ENCODE measurements at places on chromosomes 4 and X. TPM values are rescaled to one million over a fixed set of nuclear protein-coding genes. Genes with fewer than 3 reads are reported as not detected.

The SFRP2 gene
- 24.1 TPM for total RNA-seq

The RNF128 gene
- 0.17 TPM for total RNA-seq

The TMPRSS11F gene
- total RNA-seq = not detected

The HMX1 gene
- not detected for total RNA-seq

The GRID2 gene
- total RNA-seq = not detected

The RNF150 gene
- total RNA-seq = 33.1 TPM

GRCh38 chrX:7346021-7346420 lies 198.1 kb upstream of the PUDP start:
- DNase-seq = no peak
- no peak overlapping the region for H3K4me3 ChIP-seq
- no peaks in the 10 kb centered on the region for H3K36me3 ChIP-seq
- no peaks in the 10 kb centered on the region for H3K27me3 ChIP-seq
- no peaks in the 10 kb centered on the region for H3K4me1 ChIP-seq

DNA sequence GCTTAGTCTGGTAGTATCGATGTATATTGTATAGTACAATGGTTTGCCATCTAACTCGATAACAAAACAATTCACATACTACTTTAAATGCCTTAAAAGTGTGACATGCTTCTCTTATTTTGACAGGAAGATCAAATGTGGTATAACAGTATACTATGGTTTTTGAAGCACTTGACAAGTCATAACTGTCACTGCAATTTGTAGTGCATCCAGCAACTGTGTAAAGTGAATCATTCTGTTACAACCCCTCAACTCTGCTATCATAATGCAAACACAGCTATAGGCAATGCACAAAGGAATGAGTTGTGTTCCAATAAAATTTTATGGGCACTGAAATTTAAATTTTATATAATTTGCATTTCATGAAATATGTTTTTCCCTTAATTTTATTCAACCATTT lies 14.0 kb downstream of the RAP1GDS1 start:
- no peak overlapping the region for H3K27ac ChIP-seq
- no peaks in the 10 kb centered on the region for H3K36me3 ChIP-seq
- no peak for DNase-seq
- H3K4me3 ChIP-seq = no peak overlapping the region
- no peaks in the 10 kb centered on the region for H3K27me3 ChIP-seq

- no peak overlapping the region for H3K27ac ChIP-seq
- no peak overlapping the region for H3K4me3 ChIP-seq
- no peaks in the 10 kb centered on the region for H3K4me1 ChIP-seq
- no peak for DNase-seq
These were observed 365.7 kb upstream of the CPEB2 start for GRCh38 chr4:14636563-14636962.

DNA sequence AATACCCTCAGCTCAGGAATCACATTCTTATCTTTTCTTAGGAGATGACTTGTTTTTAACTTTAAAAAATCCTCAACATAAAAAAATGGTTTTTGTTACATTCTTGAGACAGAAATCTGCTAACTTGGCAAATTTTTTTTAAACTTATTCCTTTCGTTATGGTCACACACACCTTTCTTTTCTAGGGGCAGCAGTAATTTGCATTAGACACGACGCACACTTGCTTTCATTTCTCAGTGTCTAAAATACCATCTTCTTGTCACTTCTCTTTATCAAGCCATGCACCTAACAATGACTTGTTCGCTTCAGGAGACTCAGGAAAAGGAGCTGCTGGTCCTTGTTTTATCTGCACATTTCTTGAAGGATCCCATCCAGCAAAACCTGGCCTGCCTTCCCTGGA lies 112.6 kb upstream of the TBL1X start:
- peaks cover 11% of the 10 kb centered on the region for H3K4me1 ChIP-seq
- no peak overlapping the region for H3K4me3 ChIP-seq
- no peak overlapping the region for H3K27ac ChIP-seq
- H3K27me3 ChIP-seq = no peaks in the 10 kb centered on the region
- DNase-seq = no peak
- H3K36me3 ChIP-seq = no peaks in the 10 kb centered on the region

DNA sequence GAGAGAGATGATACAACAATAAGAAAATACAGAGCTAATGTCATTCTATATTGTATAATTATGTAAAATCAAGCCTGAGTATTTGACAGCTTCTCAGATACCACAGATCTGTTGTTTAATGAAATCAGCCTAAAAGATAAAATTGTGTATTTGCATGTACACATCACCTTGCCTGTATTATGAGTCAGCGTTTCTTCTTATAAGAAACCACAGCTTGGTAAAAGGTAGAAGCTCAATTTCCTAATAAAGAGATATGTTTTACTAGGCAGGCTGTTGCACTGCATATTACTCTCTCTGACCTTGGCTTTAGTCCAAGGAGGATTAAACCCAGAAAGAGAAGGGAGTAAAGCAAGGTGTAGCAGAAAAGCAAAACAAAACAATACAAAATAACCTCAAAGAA lies 121.3 kb downstream of the PPARGC1A start:
- H3K4me3 ChIP-seq = no peak overlapping the region
- no peak overlapping the region for H3K27ac ChIP-seq
- H3K4me1 ChIP-seq = peaks cover 21% of the 10 kb centered on the region
- no peak for DNase-seq
- no peaks in the 10 kb centered on the region for H3K36me3 ChIP-seq

DNA sequence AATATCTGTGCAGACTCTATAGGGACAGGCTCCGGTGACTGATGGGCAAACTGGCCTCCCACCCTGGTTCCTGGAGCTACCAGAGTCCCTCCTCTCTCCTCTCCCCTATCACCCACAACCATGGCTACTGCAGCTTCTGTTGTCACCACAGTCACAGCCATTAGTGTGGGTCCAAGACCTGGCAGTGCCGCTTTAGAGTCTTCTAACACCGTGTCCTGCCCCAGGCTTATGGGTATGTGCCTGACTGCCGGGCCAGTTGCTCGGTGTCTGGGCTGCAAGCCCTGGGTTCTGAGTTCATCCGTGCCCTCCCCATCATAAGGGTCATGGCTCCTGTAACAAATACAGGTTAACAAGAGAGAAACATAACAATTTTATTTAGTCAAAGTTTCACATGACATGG lies 85.4 kb downstream of the FNIP2 start:
- H3K36me3 ChIP-seq = peaks cover 8% of the 10 kb centered on the region
- no peak overlapping the region for H3K4me3 ChIP-seq
- peaks cover 10% of the 10 kb centered on the region for H3K4me1 ChIP-seq
- no peak for DNase-seq
- no peaks in the 10 kb centered on the region for H3K27me3 ChIP-seq

- no peaks in the 10 kb centered on the region for H3K4me1 ChIP-seq
- no peaks in the 10 kb centered on the region for H3K27me3 ChIP-seq
- no peak overlapping the region for H3K4me3 ChIP-seq
- H3K36me3 ChIP-seq = no peaks in the 10 kb centered on the region
- DNase-seq = no peak
- no peak overlapping the region for H3K27ac ChIP-seq
These were observed 859.4 kb upstream of the FTHL17 start for GRCh38 chrX:31931225-31931624.

- no peak overlapping the region for H3K27ac ChIP-seq
- H3K4me1 ChIP-seq = peaks cover 16% of the 10 kb centered on the region
- no peaks in the 10 kb centered on the region for H3K27me3 ChIP-seq
- no peaks in the 10 kb centered on the region for H3K36me3 ChIP-seq
- H3K4me3 ChIP-seq = no peak overlapping the region
- no peak for DNase-seq
These were observed 62.2 kb downstream of the ANXA3 start for GRCh38 chr4:78613522-78614321.

DNA sequence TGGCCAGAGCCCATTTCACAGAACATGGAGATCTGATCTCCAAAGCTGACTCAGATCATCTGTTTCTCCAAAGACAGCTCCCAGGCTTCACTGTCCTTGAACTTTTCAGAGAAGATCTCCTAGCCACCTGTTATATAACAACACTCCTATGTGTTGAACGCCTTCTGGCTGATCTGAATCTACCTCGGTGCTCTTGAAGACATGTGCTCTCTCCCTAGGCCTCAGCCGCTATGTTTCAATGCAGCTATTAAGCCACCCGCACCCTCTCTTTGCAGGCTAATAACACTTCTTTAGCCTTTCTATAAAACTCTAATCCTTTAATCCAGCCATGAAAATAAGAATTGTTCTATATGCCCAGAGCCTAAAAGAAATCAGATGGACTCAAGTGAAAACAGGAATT lies 34.9 kb downstream of the SEL1L3 start:
- no peak overlapping the region for H3K4me3 ChIP-seq
- no peaks in the 10 kb centered on the region for H3K27me3 ChIP-seq
- no peak overlapping the region for H3K27ac ChIP-seq
- H3K4me1 ChIP-seq = no peaks in the 10 kb centered on the region

DNA sequence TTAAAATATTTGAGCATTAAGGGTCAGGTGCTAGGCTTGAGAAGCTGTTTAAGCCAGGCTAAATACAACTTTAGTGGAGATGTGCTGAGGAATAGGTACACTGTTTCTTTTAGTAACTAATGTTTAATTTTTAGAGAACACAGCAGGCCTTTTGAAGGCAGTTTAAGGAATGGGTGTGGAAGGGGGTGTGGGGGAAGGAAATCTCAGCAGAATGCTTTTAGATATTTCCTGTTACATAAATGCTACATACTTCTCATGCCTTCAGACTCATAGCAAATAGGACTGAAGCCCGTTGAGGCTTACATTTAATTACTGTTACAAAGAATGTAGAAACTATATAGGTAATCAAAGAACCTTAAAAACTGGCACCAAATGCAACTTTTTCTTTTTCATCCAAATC lies 66.3 kb downstream of the WWC2 start:
- H3K27ac ChIP-seq = peak overlapping the region; percentile 6
- DNase-seq = no peak
- no peaks in the 10 kb centered on the region for H3K36me3 ChIP-seq
- H3K27me3 ChIP-seq = no peaks in the 10 kb centered on the region
- peaks cover 29% of the 10 kb centered on the region for H3K4me1 ChIP-seq

- DNase-seq = no peak
- no peak overlapping the region for H3K4me3 ChIP-seq
- peaks cover 6% of the 10 kb centered on the region for H3K4me1 ChIP-seq
- H3K36me3 ChIP-seq = no peaks in the 10 kb centered on the region
These were observed 15.0 kb upstream of the STS start for GRCh38 chrX:7132335-7133049.

Measured in esophagus muscularis mucosa (tissue), 4 donors.